ENCODE measurements at places on chromosomes 16 and 17.

DNA sequence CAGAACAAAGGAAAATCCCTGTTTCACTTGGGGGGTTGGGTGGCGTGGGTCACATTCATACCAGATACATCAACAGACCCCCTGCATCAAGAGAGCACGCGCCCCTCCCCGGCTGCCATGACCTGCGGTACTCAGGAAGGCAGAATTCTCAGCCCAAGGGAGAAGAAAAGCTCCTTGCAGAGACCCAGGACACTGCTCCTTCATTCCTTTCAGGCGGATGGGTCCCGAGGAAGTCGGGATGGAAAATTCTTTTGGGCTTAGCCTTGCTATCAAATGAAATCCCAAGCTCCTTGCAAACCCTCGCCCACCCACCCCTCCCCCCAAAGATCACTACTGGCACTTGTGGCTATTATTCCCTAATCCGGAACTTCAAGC is 40.6 kb downstream of the HIC1 start:
- DNase-seq, result no peak

GRCh38 chr16:81821436-81822128 is 42.5 kb downstream of the PLCG2 start:
- no peak for DNase-seq

DNA sequence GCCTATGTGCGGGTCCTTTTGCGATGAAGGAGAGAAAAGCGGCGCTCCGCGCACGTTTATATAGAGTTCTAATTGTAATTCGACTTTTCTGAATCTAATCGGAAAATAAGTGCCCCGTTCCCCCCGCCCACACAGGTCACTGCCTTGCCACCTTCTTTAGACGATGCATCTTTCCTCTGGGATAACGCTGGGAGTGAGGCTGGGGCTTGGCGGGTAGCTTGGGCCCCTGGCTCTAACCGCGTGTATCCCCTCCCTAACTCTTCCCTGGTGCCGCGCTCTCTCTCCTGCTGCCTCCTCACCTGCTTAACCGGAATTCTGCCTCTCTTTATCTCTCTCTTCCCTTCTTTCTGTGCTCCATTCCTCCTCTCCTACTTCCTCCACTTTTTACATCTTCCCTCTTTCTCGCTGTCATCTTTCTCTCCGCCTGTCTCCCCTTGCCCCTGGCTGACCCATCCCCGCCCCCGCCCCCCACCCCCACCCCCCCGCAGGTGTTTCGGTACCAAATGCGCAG is 2.6 kb downstream of the LHX1 start:
- DNase-seq, result no peak

DNA sequence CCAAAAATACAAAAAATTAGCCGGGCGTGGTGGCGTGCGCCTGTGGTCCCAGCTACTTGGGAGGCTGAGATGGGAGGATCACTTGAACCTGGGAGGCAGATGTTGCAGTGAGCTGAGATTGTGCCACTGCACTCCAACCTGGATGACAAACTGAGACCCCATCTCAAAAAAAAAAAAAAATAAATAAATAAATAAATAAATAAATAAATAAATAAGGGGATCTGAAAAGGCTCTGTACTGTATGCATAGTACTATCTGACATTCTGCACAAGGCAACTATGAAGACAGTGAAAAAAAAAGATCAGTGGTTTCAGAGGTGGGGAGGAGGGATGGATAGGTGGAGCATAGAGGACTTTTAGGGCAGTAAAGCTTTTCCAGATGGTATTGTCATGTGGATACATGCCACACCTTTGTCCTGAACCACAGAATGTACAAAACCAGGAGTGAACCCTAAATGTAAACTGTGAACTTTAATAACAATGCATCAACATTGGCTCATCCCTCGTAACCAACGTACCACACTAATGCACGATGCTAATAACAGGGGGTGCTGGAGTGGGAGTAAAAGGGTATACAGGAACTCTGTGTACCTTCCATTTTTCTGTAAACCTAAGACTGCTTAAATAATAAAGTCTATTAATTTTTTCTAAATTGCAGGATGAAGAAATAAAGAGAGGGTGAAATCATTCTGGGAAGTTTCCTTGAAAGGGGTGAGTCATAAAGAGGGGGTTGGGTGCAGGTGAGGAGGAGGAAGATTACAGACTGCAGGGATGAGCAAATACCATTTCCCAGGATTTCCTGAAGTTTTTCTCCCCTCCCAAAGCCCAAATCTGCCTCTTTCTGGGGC is 155.8 kb upstream of the SDK2 start:
- DNase-seq, result no peak

GRCh38 chr17:8803531-8804420 is 4.6 kb upstream of the MFSD6L start:
- no peak for DNase-seq

GRCh38 chr17:3657874-3658783 is 10.2 kb downstream of the TAX1BP3 start:
- DNase-seq, result no peak

DNA sequence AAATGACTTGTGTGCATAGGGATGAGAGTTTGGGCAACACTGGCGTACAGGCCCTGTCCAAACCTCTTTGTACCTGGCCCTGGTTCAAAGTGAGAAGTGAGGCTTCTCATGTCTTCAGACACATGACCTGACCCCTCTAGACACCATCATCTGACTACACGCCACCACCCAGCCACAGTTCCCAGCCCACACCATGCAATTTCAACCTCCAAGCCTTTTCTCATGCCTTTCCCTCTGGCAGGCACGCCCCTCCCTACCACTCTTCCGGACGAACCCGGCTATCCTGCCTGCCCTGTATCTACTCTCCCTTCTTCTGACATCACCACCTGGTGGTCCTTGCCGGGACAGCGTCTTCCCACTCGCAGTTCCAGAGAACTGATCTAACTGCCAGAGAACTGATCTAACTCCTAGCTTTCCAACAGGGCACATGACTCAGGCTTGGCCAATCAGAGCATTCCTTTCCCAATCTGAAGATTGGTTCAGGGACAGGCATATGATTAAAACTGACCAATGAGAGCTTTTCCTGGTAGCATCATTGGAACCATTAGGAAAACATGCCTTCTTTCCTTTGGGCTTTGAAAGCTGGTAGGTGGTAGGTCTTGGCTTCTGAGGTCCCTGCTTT is 27.1 kb upstream of the IL21R start:
- peak; percentile 80 for DNase-seq

DNA sequence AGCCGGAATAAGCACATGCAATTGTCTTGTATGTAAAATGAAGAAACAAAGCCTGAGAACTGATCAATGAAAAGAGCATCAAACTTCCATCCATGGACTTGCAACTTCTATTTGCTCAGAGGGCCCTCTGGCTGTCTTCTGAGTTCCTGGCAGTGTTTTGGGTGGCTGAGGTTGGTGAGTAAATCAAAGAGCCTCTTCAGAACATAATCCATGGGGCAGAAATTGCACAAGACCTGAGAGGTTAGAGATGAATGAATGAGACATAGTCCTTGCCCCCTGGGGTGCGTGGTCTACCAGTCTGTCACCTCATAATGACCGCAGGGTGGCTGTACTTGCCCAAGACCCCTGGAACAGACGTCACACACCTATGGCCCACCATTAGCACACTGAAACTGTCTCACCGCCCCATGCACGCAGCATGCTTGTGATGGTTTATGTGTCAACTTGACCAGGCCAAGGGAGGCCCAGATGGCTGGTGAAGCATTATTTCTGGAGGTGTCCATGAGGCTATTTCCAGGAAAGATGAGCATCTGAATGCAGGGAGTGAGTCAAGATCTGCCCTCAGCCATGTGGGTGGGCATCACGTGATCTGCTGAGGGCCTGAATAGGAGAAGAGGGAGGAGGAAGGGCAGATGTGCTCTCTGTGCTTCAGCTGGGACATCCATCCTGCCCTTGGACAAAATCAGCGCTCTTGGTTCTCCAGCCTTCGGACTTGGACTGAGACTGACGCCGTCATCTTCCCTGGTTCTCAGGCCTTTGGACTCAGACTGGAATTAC is 8.3 kb downstream of the PIK3R6 start:
- peak; percentile 68 for DNase-seq

GRCh38 chr16:20023190-20023589 is 50.5 kb downstream of the GPR139 start:
- peak; percentile 13 for DNase-seq

DNA sequence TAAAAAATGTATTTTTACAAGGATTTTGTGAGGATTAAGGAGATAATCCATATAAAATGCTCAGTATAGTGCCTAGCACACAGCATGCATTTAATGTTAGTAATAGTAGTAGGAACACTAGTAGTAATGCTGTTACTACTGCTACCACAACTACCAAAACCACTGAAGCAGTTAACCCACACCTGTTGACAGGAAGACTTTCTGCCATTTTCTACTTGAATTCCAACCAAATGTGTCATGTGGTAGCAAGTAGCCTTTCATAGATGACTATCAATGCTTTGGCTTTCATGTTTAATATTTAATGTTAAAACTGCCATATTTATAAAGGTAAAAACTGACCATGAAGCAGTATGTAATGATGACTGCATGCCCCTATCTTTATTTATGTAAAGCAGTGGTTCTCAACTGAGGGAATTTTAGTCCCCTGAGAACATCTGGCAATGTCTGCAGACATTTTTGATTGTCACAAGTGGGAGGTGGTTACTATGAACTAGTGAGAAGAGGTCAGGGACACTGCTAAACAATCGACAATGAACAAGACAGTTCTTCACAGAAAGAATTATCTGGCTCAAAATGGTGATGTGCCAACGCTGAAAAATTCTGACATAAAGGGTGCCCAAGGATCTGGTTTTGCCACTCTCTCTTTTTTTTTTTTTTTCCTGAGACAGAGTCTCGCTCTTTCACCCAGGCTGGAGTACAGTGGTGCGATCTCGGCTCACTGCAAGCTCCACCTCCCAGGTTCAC is 89.4 kb downstream of the ITFG1 start:
- DNase-seq, result no peak
